ENCODE measurements at places on chromosomes 13 and 19.

- H3K36me3 ChIP-seq = no peaks in the 10 kb centered on the region
- H3K4me3 ChIP-seq = no peak overlapping the region
Observed at GRCh38 chr13:43769529-43769928, 17.2 kb downstream of the ENOX1 start.

- H3K27ac ChIP-seq = no peak overlapping the region
- no peaks in the 10 kb centered on the region for H3K36me3 ChIP-seq
- DNase-seq = no peak
- no peaks in the 10 kb centered on the region for H3K4me1 ChIP-seq
- no peaks in the 10 kb centered on the region for H3K27me3 ChIP-seq
Observed at GRCh38 chr19:27997069-27997468, 1215.9 kb downstream of the UQCRFS1 start.

DNA sequence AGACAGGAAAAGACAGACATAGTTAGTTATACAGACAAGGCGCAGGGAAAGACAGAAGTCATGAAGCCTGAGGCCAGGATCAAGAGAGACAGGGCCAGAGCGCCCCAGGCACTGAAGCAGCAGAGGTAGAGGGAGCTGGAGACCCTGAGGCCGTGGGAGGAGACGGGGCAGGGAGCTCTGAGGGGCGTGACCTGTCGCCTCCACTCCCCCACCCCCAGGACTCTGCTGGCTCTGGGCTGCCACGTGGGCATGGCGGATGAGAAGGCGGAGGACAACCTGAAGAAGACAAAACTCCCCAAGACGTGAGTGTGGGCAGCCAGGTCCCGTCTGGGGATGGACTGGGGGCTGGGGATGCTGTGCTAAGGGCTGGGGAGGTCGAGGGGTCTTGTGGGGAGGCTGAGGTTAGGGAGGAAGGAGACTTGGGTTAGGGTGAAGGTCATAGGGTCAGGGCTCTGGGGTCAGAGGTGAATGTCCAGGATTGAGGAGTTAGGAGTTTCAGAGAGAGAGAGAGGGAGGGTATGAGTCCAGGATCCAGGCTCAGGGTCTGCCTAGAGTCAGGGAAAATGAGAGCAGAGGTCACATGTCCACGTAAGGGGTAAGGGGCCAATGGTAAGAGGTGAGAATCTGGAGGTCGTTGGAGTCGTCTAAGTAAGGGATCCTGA lies 31.1 kb downstream of the RYR1 start:
- DNase-seq = no peak
- H3K27me3 ChIP-seq = no peaks in the 10 kb centered on the region
- H3K4me3 ChIP-seq = no peak overlapping the region

GRCh38 chr13:24660023-24660741 lies 20.0 kb upstream of the ATP12A start:
- no peak for DNase-seq
- H3K27ac ChIP-seq = no peak overlapping the region
- H3K4me1 ChIP-seq = peaks cover 6% of the 10 kb centered on the region
- no peaks in the 10 kb centered on the region for H3K27me3 ChIP-seq

GRCh38 chr13:76754414-76754813 lies 131.8 kb downstream of the KCTD12 start:
- no peak for DNase-seq
- no peak overlapping the region for H3K4me3 ChIP-seq
- no peaks in the 10 kb centered on the region for H3K4me1 ChIP-seq
- H3K27me3 ChIP-seq = no peaks in the 10 kb centered on the region
- no peak overlapping the region for H3K27ac ChIP-seq

DNA sequence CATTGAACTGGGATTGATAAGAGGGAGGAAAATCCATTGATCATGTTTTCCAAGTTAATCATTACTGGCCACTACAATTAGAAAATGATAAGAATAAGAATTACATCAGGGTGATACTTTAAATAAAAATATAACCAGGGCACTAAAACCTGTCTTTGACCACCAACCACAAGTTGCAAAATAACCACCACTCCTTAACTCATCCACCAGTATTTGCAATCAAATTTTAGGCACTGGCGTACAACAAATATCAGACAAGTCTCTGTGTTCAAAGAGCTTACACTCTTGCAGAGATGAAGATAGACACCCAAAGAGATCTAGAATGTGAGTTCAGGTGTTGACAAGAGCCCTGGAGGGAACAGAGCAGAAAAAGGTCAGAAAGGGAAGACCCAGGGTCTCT lies 514 bp downstream of the CEACAM3 start:
- H3K4me3 ChIP-seq = no peak overlapping the region
- no peak overlapping the region for H3K27ac ChIP-seq
- DNase-seq = no peak
- no peaks in the 10 kb centered on the region for H3K36me3 ChIP-seq

DNA sequence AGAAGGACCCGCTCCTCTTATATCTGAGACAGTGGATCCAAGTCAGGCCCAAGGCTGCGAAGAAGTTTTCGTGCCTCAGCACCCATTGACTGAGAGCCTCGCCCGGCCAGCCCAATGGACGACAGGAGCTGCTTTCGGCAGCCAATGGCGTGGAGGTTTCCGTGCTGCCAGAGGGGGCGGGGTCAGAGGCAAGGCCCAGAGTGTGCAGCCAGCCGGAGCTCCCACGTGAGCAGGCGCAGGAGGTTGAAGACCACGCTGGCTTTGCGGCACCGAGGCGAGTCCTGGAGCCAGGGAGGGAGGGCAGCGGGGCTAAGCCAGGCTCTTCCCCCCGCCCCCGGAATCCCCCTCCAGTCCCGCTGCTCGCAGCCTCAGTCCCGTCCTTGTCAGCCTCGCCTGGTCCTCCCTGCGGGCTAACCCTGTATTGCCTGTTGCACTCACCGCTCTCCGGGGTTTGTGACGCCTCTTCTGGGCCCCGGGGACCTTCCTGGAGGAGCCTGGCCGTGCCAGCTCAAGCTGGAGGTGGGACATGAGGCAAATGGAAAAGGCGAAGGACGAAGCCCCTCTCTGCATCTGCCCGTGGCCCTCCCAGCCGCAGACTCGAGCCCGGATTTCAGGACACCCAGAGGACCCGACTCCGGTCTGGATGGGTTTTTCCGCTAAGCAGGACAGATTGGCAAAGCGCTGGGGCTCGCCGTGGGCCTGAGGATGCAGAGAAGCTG lies 1.5 kb downstream of the IFNL4 start:
- no peak overlapping the region for H3K4me3 ChIP-seq
- no peak overlapping the region for H3K27ac ChIP-seq
- no peaks in the 10 kb centered on the region for H3K27me3 ChIP-seq
- H3K36me3 ChIP-seq = no peaks in the 10 kb centered on the region
- peaks cover 9% of the 10 kb centered on the region for H3K4me1 ChIP-seq

- H3K4me3 ChIP-seq = no peak overlapping the region
- no peaks in the 10 kb centered on the region for H3K36me3 ChIP-seq
- H3K27me3 ChIP-seq = no peaks in the 10 kb centered on the region
- no peaks in the 10 kb centered on the region for H3K4me1 ChIP-seq
- no peak overlapping the region for H3K27ac ChIP-seq
- no peak for DNase-seq
Observed at GRCh38 chr13:69857183-69857821, 250.3 kb upstream of the ATXN8OS start.

DNA sequence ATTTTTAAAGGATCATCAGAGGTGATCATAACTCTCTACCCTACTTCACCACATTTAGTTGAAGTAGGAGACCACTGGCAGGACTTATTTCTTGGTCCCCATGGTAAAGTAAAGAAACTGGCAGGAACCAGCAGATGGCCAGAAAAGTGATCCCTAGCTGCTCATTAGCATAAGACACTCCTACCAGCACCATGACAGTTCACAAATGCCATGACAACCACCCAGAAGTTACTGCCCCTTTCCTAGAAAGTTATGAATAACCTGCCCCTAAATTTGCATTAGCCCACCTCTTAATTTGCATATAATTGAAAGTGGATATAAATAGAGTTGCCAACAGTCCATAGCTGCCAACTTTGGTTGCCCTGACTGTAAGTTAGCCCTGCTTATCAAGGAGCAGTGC lies 18.4 kb upstream of the RUBCNL start:
- no peaks in the 10 kb centered on the region for H3K36me3 ChIP-seq
- H3K4me1 ChIP-seq = no peaks in the 10 kb centered on the region
- H3K27me3 ChIP-seq = peaks cover 3% of the 10 kb centered on the region
- no peak overlapping the region for H3K4me3 ChIP-seq
- no peak overlapping the region for H3K27ac ChIP-seq
- DNase-seq = no peak

GRCh38 chr13:39538816-39539790 lies 63.9 kb downstream of the LHFPL6 start:
- H3K4me3 ChIP-seq = no peak overlapping the region
- H3K36me3 ChIP-seq = no peaks in the 10 kb centered on the region
- no peaks in the 10 kb centered on the region for H3K4me1 ChIP-seq
- H3K27ac ChIP-seq = no peak overlapping the region

DNA sequence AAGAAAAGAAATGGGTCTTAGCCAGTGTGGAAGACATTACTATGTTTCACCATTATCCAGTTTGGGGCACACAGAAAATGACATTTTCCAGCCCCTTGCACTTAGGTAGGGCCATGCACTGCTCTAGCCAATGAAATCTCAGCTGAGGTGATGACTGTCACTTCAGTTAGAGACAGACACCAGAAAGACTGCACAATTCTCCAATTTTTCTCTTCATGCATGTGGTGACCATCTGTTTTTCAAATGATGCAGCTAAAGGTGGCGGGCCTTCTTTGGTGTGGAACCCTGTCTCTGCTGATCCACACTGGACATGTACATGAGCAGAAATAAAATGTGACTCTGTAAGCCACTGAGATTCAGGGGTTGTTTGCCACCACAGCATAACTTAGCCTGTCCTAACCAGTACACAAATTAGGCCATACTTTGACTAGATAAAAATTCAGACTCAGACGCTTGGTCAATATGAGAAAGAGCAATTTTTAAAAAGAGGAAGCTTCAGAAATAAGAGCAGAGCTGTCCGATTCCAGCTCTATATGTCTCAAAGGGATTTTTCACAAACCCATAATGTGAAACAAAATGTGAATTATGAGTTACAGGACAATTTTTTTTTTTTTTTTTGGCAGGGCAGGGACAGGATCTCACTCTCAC lies 6.7 kb downstream of the ZNF565 start:
- no peaks in the 10 kb centered on the region for H3K4me1 ChIP-seq
- DNase-seq = no peak
- H3K27me3 ChIP-seq = no peaks in the 10 kb centered on the region
- no peak overlapping the region for H3K4me3 ChIP-seq

DNA sequence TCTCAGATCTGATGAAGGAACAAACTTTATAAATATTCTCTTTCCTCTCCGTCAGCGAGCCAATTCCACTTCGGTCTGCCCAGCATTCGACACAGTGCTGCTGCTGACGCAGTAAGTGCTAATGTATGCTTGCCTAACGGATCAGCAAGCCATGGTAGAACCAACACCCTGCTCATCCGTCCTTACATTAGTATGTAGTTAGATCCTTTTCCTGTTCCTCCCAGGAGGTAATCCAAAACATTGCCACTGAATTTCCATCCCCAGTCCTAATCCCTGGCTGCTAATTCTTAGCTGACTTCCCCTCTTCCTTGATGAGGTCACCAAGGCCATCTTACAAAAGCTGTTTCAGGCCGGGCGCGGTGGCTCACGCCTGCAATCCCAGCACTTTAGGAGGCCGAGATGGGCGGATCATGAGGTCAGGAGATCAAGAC lies 88.0 kb downstream of the STARD13 start:
- H3K27ac ChIP-seq = no peak overlapping the region
- no peak overlapping the region for H3K4me3 ChIP-seq
- DNase-seq = no peak

Data from CD4-positive, CD25-positive, alpha-beta regulatory T cell (primary cell).